ENCODE measurements at places on chromosomes 13 and 19.

DNA sequence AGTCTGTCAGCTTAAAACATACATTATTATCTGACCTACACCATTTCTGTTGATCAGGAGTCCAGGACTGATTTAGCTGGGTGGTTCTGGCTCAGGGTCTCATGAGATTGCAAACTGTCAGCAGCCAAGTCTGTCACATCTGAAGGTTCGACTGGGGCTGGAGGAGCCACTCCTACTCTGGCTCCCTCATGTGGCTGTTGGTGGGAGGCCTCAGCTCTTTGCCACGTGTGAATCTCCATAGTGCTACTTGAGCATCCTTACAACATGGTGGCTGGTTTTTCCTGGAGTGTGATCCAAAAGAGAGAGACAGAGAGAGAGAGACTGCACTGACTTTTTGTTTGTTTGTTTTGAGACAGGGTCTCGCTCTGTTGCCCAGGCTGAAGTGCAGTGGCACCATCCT, 63.6 kb upstream of the NFIC start:
- no peak for DNase-seq

- DNase-seq: peak; percentile 17
These were observed 363 bp downstream of the CACNA1A start for GRCh38 chr19:13505761-13506470.

DNA sequence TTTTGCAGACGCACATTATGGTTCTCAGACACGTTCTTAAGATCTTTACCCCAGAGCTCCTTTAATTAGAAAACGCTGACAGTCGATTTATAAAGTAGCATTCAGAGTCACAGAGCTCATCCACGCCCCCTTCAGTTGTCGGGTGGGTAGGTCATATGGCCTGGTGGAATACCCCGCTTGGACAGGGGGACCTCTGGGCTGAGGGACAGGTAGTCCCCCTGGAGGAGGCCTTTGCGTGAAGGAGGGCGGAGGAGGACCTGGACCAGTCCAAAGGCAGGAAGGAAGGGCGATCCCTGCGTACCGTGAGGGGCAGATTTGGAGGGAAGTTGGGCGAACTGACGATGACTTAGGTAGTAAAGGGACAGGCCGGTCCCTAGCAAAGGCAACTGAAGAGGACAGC, 20.5 kb downstream of the VASP start:
- no peak for DNase-seq

DNA sequence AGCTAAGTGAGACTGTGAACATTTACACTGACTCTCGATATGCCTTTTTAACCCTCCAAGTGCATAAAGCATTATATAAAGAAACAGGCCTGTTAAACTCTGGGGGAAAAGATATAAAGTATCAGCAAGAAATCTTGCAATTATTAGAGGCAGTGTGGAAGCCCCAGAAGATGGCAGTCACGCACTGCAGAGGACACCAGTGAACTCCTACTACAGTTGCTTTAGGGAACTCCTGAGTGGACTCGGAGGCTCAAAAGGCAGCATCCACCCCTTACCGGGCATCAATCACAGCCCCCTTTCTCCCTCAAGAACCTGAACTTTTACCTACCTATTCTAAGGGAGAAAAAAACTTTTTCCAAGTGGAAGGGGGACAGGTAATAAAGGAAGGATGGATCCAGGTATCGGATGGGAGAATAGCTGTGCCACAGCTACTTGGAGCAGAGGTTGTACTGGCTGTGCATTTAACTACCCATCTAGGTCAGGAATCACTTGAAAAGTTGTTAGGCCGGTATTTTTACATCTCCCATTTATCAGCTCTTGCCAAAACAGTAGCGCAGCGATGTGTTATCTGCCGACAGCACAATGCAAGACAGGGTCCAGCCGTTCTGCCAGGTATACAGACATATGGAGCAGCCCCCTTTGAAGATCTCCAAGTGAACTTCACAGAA, 80.1 kb downstream of the ZNF486 start:
- DNase-seq: peak; percentile 31

GRCh38 chr19:13619203-13619632, 112.9 kb upstream of the CACNA1A start:
- DNase-seq: no peak

- DNase-seq: no peak
These were observed 130.6 kb downstream of the PCDH9 start for GRCh38 chr13:67099494-67099893.

- DNase-seq: no peak
These were observed 836.4 kb upstream of the GPC6 start for GRCh38 chr13:92390217-92390616.

- DNase-seq: no peak
These were observed 420.5 kb downstream of the FGF9 start for GRCh38 chr13:22091222-22091970.
